ENCODE measurements at places on chromosomes 1 and 21.

- no peak for DNase-seq
These were observed 68.1 kb upstream of the AK4 start for GRCh38 chr1:65079941-65080340.

DNA sequence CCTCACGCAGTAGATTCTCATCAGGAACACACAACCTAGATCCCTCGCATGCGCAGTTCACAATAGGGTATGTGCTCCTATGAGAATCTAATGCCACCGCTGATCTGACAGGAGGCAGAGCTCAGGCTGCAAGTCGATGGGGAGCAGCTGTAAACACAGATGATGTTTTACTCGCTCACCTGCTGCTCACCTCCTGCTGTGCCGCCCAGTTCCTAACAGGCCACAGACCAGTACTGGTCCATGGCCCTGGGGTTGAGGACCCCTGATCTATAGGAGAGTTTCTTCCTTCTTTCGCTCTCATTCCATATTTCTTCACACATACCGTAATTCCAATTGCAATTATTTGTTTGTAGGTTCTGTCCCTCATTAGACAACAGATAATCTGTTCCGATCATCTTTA, 103.4 kb downstream of the CLEC20A start:
- no peak for DNase-seq

GRCh38 chr1:169694304-169695075, 16.9 kb downstream of the SELL start:
- no peak for DNase-seq

DNA sequence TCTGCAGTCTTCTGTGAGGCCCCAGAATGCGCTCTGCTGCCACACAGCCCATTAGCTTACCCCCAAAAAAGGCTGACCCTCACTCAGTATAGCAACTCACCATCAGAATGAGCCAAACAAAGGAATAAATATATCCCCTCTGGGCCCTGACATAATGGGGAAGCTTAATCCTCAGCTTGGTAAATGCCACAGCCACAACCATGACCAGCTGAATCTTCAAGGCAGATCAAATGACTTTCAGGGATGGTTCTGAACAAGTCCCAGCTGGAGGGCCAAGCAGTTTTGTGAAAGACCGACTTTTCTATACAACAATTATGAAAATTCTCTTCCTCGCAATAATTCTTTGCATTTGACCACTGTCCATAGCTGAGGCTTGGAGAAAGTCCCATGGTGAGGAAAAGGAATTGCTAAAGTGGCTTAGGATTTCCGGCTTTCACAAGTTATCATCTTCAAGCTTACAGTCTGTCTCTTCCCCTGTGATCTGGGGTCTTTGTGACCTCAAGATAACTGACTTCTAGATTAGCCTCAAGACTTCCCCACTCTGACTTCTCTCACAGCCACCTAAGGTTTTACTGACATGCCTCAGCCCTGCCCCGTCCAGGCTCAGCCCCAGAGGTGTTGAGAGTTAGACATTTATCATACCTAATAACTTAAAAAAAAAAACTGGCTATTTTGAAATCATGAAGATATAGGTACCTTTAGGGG, 47.8 kb upstream of the PBX1 start:
- no peak for DNase-seq

- no peak for DNase-seq
These were observed 170.4 kb downstream of the LIPI start for GRCh38 chr21:14040386-14040785.

- DNase-seq, result no peak
These were observed 36.8 kb upstream of the PODN start for GRCh38 chr1:53025034-53025768.

- DNase-seq, result peak; percentile 62
These were observed 4.2 kb downstream of the TFAP2E start for GRCh38 chr1:35577071-35577998.

GRCh38 chr1:112011202-112011601, 21.7 kb upstream of the KCND3 start:
- no peak for DNase-seq

- no peak for DNase-seq
These were observed 50.5 kb downstream of the EPHB2 start for GRCh38 chr1:22761101-22761500.

- DNase-seq, result no peak
These were observed 114.6 kb upstream of the DUSP10 start for GRCh38 chr1:221856228-221857093.
